ENCODE measurements at places on chromosomes 13 and 19.

- DNase-seq, result no peak
Measured at GRCh38 chr19:12994701-12995595, at the start of gene NFIX. NFIX (plus strand) TSS chr19:12995475; CDS start chr19:12995838, 363 bp downstream.

- DNase-seq, result peak; percentile 77
Measured at GRCh38 chr13:95552539-95553441, at the start of gene CLDN10. CLDN10 (plus strand) TSS chr13:95552720; CDS start chr13:95552754, 34 bp downstream.

DNA sequence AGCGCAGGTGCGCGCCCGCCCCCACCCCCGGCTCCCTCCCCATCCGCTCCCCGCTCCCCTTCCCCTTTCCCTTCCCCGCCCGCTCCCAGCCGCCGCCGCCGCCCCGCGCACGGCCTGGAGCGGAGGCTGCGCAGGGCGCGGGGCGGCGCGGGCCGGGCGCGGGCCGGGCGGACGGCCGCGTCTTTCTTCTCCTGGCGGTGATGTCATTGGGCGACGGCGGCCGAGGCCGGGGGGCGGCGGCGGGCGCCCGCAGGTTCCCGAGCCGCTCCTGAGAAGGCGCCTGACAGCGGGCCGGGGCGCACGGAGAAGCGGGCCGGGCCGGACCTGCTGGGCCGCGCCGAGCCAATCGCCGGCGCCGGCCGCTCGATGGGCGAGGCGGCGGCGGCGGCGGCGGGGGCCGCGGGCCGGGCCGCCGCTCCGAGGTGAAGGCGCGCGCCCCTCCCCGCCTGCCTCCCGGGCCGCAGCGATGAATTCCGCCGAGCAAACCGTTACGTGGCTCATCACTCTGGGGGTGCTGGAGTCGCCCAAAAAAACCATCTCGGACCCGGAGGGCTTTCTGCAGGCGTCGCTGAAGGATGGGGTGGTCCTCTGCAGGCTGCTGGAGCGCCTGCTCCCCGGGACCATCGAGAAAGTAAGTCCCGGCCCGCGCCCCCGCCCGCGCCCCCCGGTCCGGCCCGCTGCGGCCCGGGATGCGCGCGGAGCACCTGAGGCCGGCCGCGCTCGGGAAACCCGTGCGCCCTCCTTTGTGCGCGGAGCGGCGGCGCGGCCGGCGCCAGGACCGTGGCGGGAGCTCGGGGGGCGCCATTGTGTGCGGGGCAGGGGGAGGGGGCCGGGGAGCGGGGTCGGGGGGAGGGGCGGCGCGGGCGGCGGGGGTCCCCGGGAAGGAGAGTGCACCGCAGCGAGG, at the start of gene ARHGEF7:
TSS of gene ARHGEF7 (plus strand) at position 250 of the 904 bp plus-strand sequence. CDS start at position 467, 217 bp downstream.
- DNase-seq, result no peak

GRCh38 chr19:18951721-18952281, 10.8 kb upstream of the HOMER3 start:
- DNase-seq, result no peak

GRCh38 chr13:110856942-110857835, 57.7 kb downstream of the ANKRD10 start:
- DNase-seq, result no peak

DNA sequence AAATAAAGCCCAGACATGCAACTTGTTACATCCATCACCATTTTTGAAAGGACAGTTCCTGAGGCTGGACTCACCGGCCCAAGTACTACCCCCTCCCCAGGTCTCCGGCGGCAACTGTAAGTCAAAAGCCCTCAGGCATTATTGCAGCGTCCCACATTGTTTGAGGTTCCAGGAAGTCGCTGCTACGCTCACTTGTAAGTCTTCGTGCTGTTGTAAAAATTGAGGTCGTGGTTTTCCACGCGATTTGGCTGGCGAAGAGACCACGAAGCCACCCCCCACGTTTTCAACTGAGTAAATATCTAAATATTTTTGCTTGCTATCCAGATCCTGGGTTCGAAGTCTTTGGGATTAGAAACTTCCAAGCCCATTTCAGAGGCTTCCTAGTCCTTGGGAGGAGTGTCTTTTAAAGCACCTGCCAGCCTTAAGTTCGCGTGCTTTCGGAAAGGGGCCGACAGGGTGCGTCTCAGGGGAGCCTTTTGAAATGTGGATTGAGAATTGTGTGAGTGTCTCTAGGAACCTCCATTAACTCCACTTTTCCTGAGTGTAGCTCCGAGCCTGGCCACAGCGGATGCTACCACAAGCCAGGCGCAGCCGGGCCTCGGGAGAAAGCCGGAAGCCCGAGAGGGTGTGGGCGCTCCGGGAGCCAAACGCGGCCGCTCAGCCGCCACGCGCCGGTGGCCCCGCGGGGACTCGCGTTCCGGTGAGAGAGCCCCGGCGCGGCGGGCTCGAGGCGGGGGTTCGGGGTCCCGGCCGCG, 434 bp upstream of the FNDC3A start:
- peak; percentile 55 for DNase-seq

DNA sequence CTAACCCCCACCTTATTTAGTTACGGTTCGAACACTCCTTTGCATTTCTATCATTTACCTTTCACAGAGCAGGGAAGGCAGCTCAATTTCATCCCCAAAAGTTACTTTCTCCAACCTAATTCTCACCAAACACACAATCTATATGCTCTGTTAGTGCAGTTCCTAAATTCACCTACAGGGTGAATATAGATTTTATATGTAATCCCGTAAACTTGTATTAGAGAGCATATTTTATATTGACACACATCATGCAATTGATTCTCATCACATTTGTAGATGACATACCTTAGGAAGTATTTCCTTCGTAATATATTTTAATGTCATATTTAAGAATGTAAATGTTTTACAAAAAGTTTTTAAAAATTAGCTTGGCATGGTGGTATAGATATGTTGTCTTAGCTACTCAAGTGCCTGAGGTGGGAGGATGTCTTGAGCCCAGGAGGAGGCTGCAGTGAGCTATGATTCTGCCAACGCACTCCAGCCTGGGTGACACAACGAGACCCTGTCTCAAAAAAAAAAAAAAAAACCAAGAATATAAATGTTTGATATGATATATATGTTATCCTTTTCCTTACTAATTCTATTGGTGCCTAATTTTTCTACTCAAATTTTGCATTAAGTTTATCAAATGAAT, 57.3 kb upstream of the TNFRSF19 start:
- no peak for DNase-seq

DNA sequence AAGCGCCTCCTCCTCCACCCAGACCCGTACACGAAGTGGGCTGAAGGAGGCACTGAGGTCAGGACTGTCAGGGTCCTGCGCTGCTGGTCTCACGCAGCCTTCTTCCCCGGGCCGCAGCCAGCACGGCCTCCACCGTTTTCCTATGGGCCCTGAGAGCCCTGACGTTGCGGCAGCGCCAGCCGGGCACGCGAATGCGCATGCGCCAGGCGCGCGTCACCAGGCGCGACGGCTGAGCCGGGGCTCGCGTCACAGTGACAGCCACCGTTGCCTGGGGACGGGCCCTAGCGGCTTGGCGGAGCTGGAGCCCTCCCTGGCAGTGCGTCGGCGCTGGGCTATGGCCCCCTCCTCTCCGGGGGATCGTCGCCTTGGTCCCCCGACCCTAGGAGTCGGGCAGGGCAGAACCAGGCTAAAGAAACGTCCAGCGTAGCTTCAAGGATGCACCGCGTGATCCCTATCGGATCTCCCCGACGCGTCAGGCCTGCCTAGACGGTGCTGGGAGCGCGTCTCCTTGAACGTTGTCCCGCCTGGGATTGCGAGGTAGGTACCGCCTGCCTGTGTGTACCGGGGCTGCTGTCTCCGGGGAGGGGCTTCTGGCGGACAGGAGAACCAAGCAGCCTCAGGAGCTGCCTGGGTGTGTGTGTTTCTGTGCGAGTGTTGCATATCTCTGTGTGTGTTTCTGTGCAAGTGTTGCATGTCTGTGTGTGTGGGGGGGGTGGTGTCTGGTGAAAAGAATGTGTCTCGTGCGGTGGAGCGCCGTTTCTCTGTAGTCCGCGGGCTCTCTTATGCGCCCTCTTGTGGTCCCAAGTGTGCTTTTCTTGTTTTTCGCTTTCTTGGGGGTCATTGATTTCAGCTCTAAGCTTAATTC, 43.2 kb downstream of the ZNF571 start:
- DNase-seq, result no peak

DNA sequence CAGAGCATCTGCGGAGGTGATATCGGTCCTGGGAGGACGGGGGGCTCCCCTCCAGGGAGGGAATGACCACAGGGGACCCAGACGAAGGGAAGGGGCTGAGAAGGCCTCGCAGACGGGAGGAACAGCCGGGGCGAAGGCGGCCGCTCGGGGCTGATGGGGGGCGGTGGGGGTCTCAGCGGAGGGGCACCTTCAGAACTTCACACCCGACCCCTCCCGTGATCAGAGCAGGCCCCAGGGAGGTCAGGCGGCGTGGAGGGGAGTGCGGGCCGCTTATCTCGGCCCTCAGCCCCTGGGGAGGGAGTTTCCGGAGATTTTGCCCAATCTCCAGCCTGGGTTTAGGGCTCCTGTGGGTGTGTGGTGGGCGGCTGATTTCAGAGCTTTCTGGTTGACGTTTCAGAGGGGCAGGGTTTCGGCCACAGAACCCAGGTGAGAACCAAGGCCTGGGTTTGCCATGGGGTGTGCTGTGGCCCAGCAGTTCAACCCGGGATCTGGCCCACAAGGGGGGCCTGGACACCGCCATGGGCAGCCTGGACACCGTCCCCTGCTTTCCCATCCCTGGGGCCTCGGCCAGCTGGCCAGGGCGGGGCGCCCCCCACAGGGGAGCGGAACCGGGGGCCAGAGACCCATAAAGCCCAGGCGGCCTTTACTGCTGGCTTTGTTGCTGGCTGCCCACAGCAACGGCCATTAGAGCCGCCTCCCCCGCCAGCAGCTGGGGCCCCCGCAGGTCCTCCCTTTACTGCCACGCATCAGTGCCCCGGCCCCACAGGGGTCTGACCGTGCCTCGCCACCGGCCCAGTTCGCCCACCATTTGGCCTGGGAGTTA, 29.0 kb downstream of the ARID3A start:
- no peak for DNase-seq

- peak; percentile 59 for DNase-seq
Measured at GRCh38 chr13:77511552-77511951, 24.0 kb upstream of the SCEL start.

- no peak for DNase-seq
Measured at GRCh38 chr19:7637374-7638256, 705 bp downstream of the STXBP2 start.

DNA sequence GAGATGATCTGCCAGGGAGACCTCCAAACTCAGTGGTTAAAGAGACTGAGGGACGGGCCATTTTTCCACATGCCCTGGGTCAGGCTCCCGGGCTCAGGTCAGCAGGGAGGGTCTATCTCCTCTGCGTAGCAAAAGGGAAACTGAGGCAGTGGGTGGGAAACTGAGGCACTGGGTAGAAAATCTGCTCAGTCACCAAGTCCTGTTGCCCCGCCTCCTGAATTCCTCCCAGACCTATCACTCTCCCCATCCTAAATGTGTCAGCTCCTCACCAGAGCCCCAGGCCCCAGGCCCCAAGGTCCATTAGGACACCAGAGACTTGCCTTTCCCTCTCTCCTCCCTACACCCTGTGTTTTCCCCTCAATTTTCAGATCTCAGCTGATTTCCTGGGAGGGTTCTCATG, 2.4 kb downstream of the CD320 start:
- no peak for DNase-seq

GRCh38 chr13:99636728-99637353, 135.6 kb downstream of the TM9SF2 start:
- no peak for DNase-seq

DNA sequence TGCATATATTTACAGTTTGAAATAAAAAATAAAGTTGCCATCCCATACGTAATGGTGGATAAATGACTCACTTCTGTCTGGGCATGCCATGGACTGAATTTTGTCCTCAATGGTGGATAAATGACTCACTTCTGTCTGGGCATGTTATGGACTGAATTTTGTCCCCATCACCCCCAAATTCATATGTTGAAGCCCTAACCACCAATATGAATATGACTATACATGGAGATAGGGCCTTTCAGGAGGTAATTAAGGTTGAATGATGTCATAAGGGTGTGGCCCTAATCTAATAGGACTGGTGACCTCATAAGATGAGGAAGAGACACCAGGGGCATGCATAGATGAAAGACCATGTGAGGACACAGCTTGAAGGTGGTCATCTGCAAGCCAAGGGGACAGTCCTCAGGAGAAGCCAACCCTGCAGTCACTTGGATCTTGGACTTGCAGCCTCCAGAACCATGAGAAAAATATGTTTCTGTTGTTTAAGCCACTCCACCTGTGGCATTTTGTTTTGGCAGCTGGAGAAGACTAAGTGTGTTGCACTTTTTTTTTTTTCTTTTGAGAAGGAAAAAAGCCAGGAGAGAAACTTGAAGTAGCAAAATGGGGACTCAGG, 41.8 kb downstream of the RFC3 start:
- no peak for DNase-seq

DNA sequence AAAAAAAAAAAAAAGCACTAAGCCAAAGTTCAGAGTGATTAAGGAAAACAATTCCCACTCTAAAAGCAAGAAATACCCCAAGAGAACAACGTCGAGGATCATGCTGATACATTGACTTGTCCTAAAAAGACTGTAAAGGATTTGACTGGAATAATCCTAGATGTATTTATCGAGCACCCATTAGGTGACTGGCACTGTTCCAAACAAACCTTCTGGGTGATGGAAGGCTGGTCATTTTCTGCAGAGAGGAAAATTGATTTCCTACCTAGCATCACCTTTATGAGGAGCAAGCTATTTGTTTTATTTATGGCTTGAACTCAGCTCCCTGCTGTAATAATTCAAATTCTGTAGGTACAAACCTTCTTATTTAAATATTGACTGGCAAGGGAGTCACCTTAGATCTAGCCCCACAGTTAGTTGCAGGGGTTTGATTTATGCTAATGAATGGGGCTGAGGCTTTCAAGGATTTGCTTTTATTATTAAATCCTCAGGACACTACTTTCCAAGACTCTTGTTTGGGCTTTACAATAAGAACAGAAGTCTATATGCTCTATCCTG, 471.0 kb downstream of the OLFM4 start:
- DNase-seq, result peak; percentile 5

DNA sequence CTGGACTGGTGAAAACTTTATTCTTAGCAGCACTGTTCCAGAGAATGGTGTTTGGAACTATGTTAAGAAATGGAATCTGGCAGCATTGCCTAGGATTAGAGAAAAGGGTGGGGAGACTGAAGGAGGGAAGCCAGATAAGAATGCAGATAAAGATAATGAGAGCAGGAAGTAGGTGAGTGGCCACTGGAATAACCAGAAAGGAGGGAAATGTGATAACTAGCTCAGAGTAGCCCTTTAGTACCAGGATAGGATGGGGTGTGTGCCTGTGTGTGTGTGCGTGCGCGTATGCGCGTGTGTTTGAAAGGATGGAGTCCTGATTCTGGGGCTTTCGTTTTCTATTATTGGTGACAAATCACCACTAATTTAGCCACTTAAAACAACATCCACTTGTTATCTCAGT, 33.4 kb upstream of the FRY start:
- no peak for DNase-seq

- peak; percentile 39 for DNase-seq
Measured at GRCh38 chr13:91381371-91381770, 17.1 kb upstream of the GPC5 start.

- no peak for DNase-seq
Measured at GRCh38 chr19:12180377-12180776, 17.5 kb downstream of the ZNF136 start.

GRCh38 chr13:53569453-53569852, 540.8 kb downstream of the OLFM4 start:
- DNase-seq, result no peak
